Activated CD4-positive, CD25-positive, alpha-beta regulatory T cell treated with anti-CD3 and anti-CD28 coated beads, Interleukin-2, amount 50 U/mL, for 72 hours (primary cell): ENCODE measurements at places on chromosomes 2 and 18.

GRCh38 chr2:181038796-181039195 lies 58.4 kb downstream of the UBE2E3 start:
- DNase-seq = no peak

- no peak for DNase-seq
Measured at GRCh38 chr2:179443180-179443579, 178.5 kb upstream of the SESTD1 start.

- no peak for DNase-seq
Measured at GRCh38 chr2:96267159-96267971, 1.3 kb downstream of the CIAO1 start.

GRCh38 chr2:696463-696862 lies 19.3 kb upstream of the TMEM18 start:
- DNase-seq = no peak

- DNase-seq = no peak
Measured at GRCh38 chr2:32058130-32058529, 5.2 kb upstream of the SPAST start.

GRCh38 chr18:2846636-2847316 lies at the start of gene EMILIN2:
Gene EMILIN2 (plus strand): TSS chr18:2847006. CDS start chr18:2847189, 183 bp downstream.
- peak; percentile 40 for DNase-seq

- peak; percentile 32 for DNase-seq
Measured at GRCh38 chr2:134120406-134120732, 133.5 kb upstream of the MGAT5 start.

GRCh38 chr18:72460210-72460680 lies 83.9 kb downstream of the CBLN2 start:
- DNase-seq = no peak

DNA sequence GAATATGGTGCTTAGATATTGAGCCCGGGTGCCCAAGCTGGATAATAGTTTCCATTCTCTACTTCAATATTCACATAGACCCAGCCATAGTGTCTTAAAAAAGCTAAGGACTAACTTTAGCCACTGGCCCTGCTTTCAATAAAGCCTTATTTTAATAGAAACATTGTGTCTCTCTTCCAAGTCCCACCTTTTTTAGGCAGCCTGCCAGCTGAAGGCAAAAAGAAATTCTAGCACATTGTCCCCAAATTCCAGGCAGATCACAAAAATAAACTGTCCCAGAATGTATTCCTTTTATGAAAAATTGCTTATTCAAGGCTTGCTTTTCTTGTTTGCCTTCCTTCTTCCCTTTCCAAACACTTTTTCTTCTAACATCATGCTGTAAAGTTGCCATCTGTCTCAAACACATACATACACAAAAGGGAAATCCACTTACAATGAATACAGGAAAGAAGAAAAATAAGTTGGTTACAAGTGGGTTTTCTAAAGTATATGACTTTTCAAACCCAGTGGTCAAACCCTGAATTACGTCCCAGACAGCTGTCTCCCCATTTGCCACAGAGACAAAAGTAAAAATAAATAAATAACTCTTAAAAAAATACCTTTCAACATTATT lies 778.5 kb downstream of the BCL11A start:
- no peak for DNase-seq

- no peak for DNase-seq
Measured at GRCh38 chr18:7174344-7175095, 56.4 kb upstream of the LRRC30 start.

DNA sequence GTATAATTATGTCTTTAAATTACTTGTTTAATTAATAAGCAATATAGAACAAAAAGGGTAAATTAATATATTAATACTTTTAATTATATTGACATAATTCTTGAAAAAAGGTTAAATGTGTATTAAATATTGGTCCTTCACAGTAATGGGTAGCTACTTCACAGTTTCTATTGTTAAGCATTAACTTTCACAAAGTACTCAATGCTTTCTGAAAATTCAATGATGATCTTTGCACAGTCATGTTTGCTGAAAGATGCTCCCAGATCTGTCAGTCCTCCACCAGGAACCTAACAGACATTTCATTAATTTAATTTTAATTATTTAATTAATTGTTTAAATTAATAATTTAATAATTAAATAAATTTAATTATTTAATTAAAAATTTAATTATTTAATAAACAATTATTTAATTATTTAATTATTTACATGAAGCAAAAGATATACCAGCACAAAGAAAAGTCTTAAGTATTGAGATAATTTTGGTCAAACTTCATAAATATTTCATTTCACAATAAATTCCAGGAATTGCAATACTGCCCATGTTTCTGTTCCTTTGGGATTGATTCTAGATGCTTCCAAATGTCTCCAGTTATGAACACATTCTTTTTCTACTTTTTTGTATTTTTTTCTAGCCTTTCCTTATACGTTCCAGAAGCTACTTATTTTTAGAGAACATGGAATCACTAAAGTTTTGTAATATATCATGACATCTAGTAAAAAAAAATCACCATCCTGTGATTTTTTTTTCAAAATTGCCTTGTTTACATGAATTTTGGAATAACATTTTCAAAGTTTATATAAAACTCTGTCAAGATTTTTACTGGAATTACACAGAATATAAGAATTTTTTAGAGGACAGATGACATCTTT lies 46.5 kb downstream of the TMEM18 start:
- DNase-seq = no peak

DNA sequence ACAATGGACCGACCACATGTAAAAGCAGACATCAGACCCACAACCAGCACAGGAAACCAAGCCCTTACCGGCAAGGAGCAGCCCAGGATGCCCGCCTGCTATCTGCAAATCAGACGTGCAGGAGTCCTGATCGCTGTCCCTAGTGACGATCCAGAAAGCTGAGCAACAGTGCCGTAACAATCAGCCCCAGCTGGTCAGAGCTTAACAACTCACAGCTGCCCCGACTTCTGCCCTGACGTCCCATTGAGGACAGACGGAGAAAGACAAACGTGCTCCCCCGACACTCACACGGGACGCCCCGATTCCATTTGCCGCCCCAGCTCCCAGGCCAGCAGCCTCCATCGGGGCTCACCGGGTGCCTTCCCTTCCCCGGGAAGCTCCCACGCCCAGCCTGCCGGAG lies 39.8 kb upstream of the PXDN start:
- DNase-seq = no peak

GRCh38 chr2:168796583-168797285 lies 5.7 kb upstream of the NOSTRIN start:
- no peak for DNase-seq

DNA sequence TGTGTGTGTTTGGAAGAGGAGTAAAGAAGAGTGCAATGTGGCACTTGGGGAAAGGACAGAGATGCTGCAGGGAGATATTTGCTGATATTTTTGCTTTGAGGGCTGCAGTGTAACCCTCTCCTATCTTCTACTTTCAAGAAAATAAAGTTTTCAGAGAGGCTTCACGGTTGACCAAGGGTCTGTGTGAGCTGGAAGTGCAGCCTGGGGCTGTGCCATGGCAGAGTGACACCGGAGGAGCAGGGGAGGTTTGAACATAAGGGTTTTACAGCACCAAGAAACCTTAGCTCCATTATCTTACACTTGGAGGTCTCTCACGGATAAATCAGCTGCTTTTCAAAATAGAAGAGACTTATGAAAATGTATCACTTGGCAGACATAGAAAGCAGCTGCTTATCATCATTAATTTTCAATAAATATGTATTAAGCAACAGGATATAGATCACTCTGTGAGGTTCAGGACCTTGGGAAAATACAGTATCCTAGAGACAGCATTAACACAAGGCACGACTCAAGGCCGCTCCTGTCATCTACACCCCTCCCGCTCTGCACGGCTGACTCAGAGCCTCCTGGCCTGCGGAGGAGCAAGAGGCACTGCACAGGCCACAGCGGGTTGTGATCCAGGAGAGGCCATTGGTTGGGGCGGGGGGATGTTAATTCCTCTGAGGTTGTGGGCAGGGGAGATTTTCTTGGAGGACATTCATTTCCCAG lies 127.8 kb downstream of the COPS8 start:
- DNase-seq = no peak

GRCh38 chr2:234320066-234320465 lies 176.8 kb downstream of the ARL4C start:
- DNase-seq = no peak

GRCh38 chr18:72768681-72769229 lies 99.0 kb downstream of the NETO1 start:
- no peak for DNase-seq

DNA sequence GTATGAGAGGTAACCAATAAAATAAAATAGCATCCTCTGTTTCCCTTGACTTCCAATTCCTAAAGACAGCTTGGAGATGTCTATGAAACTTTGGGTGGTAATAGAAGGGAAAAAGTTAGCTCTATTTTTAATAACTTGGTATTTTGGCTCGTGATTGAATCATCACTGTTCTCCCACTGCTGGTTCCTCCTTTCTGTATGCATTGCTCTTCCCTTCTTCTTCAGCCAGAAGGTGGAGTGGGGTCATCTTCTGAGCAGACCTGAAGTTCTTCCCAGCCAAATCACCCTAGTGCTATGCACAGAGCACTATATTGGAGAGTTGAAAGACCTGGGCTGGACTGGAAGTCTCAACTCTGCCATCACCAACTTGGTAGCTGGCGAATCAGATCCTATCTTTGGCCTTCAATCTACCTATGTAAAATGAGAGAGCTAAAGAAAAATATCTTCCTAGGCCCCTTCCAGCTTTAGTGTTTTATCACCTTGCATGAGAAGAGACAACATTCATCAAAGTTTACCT lies 54.1 kb downstream of the CPO start:
- DNase-seq = no peak

- DNase-seq = no peak
Measured at GRCh38 chr2:164388511-164388910, 232.8 kb downstream of the GRB14 start.

DNA sequence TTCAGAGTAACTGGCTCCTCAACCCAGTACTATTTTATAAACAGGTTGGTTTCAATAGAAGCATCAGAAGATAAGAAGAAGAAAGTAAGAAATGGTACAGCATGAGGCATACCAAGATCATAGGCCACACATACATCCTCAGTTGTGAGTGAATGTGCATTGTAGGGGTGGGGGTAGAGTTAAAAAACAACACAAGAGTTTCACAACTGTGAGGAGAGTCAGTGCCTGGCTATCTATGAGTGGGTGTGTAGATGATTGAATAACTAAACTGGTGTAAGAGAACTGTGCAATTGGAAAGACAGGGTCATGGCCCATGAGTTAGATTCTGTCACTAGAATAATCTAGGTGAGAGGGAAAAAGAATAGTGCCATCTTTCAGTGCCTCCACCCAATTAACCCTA lies 748.2 kb upstream of the ACVR2A start:
- no peak for DNase-seq

GRCh38 chr2:44543773-44544725 lies 182.3 kb downstream of the CAMKMT start:
- no peak for DNase-seq

DNA sequence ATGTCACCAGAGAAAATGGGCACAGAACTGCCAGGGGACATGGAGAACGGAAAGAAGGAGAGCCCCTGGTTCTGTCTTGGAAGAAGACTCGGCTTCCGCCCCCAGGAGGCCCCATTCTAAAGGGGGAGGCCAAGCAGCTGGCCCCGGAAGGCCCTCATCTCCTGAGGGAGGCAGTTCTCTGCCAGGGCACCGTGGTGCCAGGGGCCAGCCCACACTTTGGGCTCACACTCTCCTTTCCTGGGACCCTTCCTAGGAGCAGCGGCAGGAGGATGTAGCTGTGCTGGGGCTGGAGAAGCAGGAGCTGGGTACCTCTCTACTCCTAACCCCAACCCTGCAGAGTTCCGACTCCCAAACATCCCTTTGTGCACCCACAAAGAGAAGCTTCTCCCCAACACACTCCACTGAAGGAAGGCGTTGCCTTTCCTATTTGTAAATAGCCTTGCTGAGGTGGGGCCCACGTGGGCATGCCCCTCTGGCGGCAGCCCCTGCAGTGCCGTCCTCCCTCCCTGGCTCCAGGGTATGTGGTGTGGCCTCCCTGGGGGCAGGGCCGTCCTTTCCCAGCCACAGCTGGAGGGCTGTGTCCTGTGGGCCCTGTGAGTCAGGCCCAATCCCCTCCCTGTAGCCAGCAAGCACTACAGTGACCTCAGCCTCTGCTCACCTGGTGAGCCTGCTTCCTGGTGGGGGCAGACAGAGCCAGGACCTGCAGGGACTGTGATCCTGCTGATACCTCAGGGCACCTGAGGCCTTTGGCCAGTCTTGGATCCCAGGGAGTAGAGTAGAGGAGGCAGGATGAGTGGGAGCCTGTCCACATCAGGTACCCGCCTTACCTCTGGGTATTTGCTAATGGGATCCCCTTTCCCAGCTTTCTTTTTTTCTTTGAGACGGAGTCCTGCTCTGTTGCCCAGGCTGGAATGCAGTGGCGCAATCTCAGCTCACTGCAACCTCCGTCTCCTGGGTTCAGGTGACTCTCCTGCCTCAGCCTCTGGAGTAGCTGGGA lies 26.6 kb downstream of the ZFP36L2 start:
- DNase-seq = no peak

GRCh38 chr2:26330604-26331003 lies 15.3 kb upstream of the SELENOI start:
- no peak for DNase-seq

GRCh38 chr2:152238016-152238415 lies 62.5 kb upstream of the STAM2 start:
- no peak for DNase-seq

DNA sequence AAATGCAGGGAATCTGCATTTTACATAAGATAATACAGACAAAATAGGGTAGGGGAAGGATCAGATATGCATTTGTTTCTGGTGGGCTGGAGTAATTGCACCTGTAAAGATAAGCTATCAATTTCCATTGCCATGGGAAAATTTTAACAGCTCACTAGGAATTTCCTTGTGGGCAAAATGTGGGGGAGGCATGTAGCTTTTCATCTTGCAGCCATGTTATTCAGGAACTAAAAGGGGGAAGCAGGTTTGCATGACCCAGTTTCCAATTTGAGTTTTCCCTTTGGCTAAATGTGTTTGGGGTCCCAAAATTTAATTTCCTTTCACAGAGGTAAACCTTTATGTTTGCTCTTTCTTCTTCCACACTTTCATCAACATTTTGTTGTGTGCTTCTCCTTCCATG lies 624.4 kb downstream of the NYAP2 start:
- no peak for DNase-seq

DNA sequence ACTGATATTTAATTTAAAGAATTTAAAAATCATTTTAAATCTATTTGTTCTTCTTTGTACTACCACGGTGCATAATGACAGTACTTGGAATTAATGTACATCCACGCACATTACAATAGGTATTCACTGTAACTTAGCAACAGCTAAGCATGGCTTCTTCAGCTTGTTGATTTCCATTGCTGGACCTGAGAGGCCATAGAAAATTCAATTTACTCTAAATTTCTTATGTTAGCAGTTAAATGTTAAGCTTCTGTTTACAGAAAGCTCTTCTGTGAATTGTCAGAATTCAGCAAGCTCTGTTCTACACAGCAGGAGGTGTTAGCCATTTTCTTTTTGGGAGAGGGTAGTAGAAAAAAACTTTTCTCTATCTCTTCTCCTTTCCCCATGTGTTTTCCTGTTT lies 1149.3 kb upstream of the CDH2 start:
- no peak for DNase-seq

- DNase-seq = no peak
Measured at GRCh38 chr18:2555895-2556294, 15.4 kb downstream of the METTL4 start.
